Activated B cell treated with CpG ODN at 0.5 μM for 24 hours (primary cell): ENCODE measurements at places on chromosomes 2 and 18. TPM values are rescaled to one million over a fixed set of nuclear protein-coding genes. Genes with fewer than 3 reads are reported as not detected.

DNA sequence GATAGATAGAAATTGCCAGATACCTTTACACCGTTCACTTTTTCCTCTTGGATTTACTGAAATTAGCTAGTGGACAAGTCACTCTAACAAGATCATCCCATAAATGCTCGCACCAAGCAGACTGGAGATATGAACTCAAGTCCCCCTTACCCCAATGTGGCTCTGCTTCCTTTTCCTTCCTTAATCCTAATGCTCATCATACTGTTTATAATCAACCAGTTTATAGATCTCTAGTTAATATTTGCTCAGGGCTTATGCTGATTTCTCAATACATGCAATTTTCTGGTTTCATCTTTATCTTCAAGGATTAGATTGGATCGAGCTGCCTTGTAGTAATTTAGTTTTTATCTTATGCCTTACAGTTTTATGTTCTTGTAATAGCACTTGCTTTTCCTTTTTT lies 318.3 kb upstream of the KLHL29 start:
- DNase-seq: no peak

The COL4A4 gene
- total RNA-seq: 9.3 and 10.9 TPM in 2 replicates

The NDUFB3 gene
- total RNA-seq: 85.4 and 94.2 TPM in 2 replicates

DNA sequence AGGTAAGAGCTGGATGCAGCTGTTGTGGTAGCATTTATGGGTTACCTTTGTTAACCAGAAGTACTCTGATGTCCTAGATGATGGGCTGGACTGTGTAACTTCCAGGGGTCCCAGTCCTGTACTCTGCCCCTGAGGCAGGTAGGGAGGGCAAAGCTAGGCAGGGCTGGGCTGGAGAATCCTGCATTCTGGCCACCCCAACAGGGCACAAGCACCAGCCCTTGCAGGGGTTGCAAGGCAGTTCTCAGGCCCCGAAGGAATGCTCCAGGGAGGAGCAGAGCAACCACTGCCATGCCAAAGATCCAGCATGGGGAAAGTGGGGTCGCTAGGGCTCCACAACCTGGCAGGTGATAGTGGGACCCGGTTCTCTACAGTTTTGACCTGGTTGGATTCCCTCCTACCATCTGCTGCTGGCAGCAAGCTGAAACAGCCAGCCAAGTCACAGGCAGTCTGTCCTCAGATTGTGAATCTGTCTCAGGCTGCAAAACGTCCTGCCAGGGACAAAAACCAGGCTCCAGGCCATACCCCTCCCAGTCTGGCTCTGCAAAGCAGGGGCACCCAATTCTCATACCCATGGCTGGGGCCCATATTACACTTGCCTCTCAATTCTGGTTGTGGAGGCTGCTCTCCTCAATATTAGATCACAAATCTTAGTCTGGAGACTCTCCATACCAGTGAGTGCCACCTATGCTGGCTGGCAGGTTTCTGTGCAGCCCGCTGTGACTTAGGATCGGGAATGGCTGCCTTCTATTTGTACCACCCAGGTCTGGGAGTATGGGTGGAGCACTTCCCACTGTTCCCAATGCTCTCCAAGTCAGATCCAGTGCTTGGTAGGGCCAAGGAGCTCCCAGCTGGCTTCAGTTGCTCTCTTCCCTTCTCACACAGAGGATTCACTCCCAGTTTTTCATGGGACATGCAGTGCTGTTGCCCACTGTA lies 61.1 kb downstream of the SMCHD1 start:
- no peak for DNase-seq

The FNDC4 gene
- total RNA-seq: not detected in 2 replicates

GRCh38 chr2:60047347-60047746 lies 506.1 kb downstream of the BCL11A start:
- DNase-seq: no peak

- DNase-seq: no peak
Measured at GRCh38 chr2:83196225-83196624, 1262.9 kb downstream of the SUCLG1 start.

GRCh38 chr2:147610496-147611040 lies 234.3 kb upstream of the ACVR2A start:
- DNase-seq: no peak

GRCh38 chr2:29159125-29159524 lies 43.9 kb downstream of the CLIP4 start:
- DNase-seq: no peak

The PLA2R1 gene
- not detected in 2 replicates for total RNA-seq

The DSC1 gene
- total RNA-seq: not detected in 2 replicates

The GPR45 gene
- not detected in 2 replicates for total RNA-seq

DNA sequence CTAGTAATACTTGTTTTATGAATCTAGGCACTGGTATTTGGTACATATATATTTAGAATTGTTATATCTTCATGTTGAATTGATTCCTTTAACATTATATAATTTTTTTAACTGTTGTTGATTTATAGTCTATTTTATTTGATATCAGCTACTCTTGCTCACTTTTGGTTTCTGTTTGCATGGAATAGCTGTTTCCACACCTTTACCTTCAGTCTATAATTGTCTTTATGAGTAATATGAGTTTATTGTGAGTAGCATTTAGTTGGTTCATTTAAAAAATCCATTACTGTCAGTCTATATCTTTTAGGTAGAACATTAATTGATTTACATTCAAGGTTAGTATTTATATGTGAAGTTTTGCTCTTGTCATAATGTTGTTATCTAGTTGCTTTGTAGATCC lies 58.6 kb downstream of the SMCHD1 start:
- DNase-seq: no peak
